HT-29 (cell line): ENCODE measurements at places on chromosomes 2 and 18.
A peak's percentile ranks its signal among the peaks of the same experiment; 100 is the strongest.

- peak; percentile 62 for DNase-seq
Observed at GRCh38 chr18:12679183-12679786, 21.4 kb upstream of the SPIRE1 start.

DNA sequence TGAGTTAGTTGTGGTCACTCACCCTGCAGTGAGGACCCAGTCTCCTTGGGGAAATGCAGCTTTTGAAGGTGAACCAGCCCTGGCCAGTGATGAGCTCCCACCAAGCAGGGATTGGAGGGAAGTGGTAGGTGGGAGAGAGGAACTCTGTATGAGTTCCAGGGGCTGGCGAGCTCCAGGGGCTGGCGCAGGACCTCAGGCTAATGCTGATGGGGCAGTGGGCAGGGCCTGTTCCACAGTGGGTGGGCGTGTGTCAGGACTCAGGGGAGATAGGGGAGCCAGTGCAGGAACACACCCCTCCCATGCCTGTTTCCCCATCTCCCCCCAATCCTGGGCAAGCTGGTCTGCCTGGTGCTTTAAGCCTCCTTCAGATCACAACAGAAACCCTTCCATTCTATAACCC lies 208.4 kb downstream of the DYSF start:
- DNase-seq: no peak

DNA sequence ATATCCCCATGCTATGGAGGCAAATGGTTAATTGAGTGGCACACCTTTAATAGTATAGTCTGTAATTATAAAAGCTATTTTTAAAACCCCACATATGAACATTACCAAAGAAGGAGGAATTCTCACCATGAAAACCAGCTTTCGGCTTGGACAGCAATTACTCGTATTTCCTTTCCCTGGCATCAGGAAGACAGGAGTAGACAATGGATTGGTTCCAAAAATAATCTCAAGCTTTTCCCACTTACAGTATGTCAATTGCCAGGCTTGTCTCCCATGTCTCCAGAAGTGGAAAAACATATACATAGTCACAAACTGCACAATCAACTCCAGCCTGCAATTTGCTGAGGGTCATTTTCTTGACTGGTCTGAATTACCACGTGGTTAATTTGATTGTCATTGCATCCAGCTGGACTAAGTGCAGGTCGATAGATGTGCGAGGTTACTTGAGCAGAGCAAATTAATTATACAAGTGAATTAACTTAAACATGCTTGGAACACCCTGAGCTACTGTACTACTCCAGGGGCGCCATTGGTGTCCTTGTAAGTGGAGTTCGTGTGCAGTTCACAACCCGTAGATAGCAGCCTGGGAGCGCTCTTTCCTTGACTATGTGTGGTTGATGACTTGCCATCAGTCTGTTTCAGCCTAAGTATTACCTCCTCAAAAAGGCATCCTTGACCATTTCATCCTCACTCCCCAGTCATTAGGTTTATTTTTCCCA lies 124.3 kb upstream of the PELI1 start:
- DNase-seq: no peak

- no peak for DNase-seq
Observed at GRCh38 chr2:7736646-7737305, 819.6 kb downstream of the RNF144A start.

DNA sequence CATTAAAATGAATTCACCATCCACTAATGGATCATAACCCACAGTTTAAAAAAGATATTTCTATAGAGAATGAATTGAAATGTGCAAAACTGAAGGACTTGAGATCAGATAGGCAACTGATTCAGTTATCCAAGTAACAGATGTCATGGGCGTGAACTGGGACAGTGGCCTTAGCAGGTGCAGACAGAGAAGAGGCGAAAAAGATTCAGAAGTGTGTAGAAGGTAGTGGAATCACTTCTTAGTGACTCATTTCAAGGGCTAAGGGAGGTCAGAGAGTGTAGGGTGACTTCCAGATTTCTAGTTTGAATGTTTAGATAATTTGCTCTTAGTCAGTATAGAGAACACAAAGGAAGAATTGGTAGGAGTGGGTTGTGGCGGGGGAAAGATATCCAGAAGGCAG lies 79.7 kb downstream of the EHBP1 start:
- DNase-seq: no peak

DNA sequence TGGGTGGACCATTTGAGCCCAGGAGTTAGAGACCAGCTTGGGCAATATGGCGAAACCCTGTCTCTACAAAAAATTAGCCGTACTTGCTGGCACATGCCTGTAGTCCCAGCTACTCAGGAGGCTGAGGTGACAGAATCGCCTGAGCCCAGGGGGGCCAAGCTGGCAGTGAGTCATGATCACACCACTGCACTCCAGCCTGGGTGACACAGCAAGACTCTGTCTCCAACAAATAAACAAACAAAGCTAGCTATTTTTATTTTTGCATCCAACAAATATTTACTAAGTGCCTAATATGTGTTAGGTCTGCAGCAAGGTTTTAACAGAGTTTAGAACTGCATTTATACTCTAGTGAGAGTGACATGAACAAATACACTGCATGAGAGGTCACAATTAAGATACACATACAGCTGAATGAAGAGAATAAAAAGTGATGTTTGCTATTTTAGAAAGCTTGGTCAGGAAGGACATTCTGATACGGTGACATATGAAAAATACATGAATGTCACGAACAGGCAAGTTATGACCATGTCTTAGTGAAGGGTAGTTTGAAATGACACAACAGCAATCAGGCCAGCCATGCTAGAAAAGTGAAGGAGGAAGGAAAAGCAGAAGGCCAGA lies 83.2 kb upstream of the FRZB start:
- no peak for DNase-seq

- DNase-seq: no peak
Observed at GRCh38 chr2:147460155-147460554, 384.7 kb upstream of the ACVR2A start.

- peak; percentile 54 for DNase-seq
Observed at GRCh38 chr2:219596954-219597551, 604 bp upstream of the STK11IP start.

DNA sequence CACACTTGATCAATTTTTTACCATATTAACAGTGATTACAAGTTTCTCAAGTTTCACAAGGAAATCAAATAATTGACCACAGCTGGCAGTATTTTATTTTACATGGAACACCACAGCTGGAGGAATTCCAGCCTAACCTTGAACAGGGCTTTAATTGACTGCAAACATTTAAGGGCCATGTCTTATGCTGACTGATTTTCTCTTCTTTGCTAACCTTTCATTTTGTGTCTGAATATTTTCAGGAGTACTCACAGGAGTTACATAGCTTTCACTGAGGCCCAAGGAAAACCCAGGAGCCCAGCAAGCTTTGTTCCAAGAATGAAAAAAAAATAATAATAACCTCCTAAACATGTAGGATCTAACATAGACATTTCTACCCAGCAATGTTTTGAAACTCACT lies 49.6 kb downstream of the FRZB start:
- no peak for DNase-seq

GRCh38 chr18:77607087-77607486 lies 357.4 kb downstream of the GALR1 start:
- no peak for DNase-seq

DNA sequence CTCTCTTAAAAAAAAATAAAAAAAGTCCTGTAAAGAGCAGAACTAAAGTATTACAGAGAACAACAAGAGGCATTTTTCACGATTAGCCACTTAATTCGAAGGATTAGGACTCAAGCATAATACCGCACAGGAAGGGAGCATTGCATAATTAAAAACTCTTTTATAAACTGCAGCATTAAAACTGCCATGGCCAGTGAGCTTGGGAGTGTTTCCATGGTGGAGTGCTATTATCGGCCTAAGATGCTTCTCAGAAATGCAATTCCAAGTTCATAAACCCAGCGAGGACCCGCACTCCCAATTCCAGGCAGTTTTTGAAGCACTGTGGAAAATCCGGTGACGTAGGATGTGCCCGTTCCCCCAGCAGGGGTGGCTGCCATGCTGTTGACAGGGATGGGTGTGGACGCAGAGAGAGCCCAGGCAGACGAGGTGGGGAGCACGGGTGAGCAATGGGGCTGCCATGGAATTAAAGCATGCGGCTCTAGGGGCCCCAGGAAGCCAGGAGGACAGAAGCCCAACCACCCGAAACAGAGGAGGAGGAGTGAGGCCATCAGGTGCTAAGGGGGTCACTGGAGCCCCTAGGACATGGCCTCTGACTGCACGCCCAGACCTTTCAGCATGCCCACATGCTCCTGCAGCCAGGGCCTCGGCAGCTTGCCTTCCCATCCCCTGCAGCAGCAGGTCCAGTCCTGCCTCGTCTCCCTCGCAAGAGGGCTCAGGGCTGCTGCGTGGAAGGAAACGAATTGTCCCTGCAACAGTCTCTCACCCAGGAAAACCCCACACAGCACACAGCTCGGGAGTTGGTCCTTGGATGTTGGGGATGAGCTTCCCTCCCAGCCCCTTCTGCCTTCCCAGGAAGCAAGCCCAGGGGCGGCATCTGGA lies 233.4 kb downstream of the NDUFA10 start:
- no peak for DNase-seq

GRCh38 chr2:8847400-8847799 lies 10.0 kb upstream of the KIDINS220 start:
- DNase-seq: no peak

DNA sequence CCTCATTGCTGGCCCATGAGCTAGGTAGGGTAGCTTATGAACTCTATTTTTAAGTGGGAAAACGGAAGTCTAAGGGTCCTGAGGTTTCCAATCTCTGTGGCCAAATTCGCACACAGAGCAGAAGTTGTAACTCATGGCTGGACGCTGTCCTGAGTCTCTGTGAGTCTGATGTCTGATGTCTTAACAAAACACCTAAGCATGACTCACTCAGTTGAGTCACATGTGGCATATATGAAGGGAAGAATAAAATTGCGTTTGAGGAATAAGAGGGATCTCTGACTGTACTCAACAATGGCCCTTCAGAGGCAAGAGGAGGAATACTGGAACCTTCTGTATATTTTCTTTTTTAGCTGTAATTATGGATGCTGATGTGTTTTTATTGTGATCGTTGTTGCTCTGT lies 569.7 kb downstream of the RIT2 start:
- no peak for DNase-seq

DNA sequence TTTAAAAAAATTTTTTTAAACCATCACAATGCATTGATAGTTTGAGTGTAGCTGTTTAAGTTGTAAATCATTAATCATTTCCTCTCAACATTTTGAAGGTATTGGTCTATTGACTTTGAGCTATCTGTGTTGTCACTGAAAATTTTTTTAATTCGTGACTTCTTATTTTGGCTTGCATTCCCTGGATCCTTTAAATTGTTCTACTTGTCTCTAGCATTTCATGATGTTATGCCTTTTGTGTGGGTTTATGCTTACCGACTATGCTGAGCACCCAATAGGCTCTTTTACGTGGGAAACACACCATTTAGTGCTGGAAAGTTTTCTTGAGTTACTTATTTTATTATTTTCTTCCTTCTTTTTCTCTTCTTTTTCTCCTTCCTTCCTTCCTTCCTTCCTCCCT lies 31.2 kb upstream of the NXPH2 start:
- DNase-seq: no peak

- DNase-seq: no peak
Observed at GRCh38 chr2:21770787-21771186, 647.0 kb downstream of the TDRD15 start.

DNA sequence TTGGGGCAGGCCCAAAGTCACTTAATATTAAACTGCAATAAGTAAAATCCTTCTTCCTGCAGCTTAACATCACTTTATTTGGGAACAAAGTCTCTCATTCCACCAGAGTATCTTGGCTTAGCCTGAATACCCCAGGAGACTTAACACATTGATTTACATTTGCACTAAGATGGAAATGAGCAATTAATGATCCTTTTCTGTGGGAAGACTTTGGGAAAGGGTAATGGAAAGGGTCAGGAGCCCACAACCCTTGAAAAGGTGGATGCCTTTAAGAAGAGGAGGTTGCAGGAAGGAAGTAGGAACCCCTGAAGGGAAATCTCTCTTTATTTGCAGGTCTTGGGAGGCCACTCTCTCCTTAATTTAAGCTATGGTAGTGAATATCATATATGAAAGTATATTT lies 28.0 kb upstream of the BARD1 start:
- no peak for DNase-seq

GRCh38 chr18:74796841-74797576 lies 199.3 kb downstream of the ZNF407 start:
- DNase-seq: no peak

- DNase-seq: no peak
Observed at GRCh38 chr2:143680885-143681405, 551.7 kb downstream of the ARHGAP15 start.

DNA sequence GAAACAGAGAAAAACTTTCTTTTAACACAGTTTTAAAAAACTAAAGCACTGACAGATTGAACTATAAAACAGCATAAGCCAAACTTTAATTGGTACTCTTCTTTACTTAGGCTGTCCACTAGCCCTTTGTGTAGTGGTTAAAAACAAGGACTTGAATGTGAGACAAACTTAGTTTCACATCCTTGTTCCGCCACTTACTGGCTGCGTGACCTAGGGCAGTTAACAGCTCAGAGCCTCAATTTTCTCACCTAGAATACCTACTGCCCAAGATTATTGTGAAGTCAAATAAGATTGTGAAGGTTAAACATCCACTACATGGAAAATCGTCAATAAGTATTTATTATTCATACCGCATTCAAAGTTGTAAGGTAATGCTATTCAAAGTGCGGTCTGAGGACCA lies 2.0 kb downstream of the WDR35 start:
- no peak for DNase-seq

- DNase-seq: no peak
Observed at GRCh38 chr2:197571627-197572271, 55.9 kb downstream of the MOB4 start.

DNA sequence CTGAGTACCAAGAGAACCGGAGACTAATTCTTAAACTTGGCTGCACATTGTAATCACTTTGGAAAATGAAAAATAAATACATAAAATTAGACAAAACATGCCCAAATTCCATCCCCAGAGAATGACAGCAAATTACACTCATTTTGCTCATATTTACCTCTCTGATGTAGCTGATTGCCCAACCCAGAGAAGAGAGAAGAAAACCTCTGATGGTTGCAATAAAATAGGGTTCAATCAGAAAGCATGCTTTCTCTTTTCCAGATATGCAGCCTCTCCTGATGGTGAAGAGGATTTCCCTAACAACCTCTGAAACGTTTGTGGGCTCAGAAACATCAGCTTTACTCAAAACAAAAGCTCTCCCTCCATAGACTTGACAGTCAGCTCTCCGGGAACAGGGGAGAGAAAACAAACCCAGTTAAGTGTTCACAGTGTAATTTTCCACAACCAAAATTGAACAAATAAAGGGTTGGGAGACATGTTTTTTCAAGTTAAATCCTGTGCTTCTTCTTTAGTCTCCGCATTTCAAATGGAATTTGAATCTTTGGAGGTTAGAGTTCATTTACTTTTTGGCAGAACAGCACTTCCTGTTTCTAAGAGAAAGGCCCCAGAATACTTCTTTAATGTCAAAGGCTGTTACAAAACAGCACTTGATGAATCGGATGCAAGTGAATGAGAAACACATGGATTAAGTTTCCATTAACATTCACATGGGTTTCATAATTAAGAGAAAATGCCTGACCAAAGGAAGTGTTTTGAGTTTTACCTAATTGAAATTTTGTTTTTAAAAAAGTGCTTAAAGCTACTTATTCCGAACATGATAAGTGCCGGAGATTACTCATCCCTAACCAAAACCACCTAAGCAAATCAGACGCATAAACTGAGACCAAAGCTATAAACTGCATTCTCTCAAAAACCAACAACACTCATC lies 570.1 kb upstream of the SYT4 start:
- no peak for DNase-seq

GRCh38 chr2:68770271-68771111 lies 35.9 kb downstream of the ARHGAP25 start:
- no peak for DNase-seq
